Bronchial epithelial cell (primary cell): ENCODE measurements at places on chromosomes 6 and 20. TPM values are rescaled to one million over a fixed set of nuclear protein-coding genes. Genes with fewer than 3 reads are reported as not detected.

Gene HLA-DQB2
- not detected in 2 replicates for total RNA-seq

- no peak for DNase-seq
These were observed 332.7 kb downstream of the CENPW start for GRCh38 chr6:126672649-126673048.

DNA sequence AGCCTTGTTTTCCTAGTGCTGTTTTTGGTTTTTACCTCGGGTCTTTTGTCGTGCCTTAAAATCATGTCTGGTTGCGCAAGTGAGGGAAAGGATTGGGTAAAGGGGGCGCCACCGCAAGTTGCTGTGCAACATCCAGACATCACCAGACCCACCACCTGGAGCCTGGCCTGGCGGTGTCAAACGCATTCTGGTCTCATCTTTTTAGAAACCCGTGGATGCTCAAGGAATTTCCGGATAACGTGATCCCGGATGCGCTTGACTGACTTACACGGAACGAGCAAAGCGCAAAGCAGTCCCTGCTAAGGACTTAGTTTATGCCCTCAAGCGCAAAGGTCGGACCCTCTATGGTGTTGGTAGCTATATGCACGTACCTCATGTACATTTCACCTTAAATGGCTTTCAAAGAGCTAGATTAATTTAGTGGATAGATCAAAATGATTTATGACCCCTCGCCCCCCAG is 105.2 kb downstream of the OR2B2 start:
- DNase-seq = peak; percentile 30

DNA sequence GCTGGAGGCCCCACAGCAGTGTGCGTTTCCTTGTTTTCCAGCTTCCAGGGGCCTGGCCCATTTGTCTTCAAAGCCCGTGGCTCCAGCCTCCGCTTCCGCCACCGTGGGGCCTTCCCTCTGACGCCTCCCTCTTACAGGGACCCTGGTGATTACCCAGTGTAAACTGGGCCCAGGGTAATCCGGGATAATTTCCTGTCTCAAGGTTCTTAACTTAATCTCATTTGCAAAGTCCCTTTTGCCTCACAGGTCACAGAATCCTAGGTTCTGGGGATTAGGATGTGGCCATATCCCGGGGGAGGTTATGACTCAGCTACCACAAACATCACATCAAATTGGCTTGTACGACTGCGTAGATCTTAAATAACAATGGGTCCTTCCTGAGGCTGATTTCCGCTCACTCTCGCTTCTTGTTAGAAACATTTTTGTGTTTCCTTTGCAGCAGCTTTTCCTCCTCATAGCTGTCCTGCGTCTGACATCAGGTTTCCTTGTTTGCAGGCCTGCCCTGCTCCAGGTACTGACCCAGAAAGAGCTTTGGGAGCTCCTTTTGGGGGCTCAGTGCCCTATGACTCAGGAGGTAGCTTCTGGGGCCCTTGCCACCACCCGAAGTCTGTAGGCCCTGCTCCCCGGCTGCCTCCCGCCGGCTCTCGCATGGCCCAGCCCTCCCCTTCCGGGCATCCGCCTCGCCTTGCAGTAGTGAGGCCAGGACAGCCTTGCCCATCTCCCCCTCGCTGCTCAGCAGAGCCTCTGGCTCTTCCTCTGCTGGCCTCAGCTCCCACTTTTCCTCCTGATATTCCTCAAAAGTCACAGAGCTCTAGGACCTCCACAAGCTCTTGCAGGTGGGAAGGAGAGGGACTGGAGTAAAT is 100.5 kb downstream of the ERMARD start:
- peak; percentile 79 for DNase-seq

GRCh38 chr6:39524007-39524406 is 201.2 kb downstream of the KIF6 start:
- DNase-seq = no peak

Gene GRM4
- under 0.01 TPM in 1 of 2 replicates, not detected in the other for total RNA-seq

GRCh38 chr6:19999319-20000191 is 162.4 kb downstream of the ID4 start:
- peak; percentile 70 for DNase-seq

Gene BEND6
- total RNA-seq = 0.53 and 1.3 TPM in 2 replicates

DNA sequence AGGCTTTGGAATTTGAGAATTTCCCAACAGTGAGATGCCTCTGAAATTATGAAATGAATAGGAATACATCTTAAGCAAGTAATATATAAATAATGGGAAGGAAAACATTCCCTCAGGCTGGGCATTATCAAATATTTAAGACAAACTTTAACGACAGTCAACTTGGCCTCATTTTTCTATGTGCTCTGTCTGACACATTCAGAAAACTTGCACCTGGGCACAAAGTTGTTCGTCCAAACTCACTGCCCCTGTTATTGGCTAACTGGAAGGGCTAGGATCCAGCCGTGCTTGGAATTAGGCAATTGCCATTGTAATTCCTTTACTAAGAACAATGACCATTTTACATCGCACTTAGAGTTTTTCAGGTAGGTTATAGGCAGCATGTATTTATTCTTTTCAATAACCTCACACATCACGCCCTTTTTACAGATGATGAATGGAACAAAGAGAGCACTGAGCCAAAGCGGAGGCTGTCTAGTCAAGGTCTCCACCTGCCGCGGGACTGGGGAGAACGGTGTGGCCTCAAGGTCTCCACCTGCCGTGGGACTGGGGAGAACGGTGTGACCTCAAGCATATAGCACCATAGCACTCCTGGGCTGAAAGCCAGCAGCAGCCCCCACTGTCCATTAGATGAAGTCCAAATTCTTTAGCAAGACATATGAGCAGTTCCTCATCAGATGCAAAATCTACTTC is 40.7 kb upstream of the FOXQ1 start:
- DNase-seq = no peak
